ENCODE measurements at places on chromosomes 12 and 14.

- no peak for DNase-seq
Observed at GRCh38 chr12:14769466-14769968, 33.8 kb downstream of the WBP11 start.

GRCh38 chr14:75132382-75133086 is 5.7 kb upstream of the NEK9 start:
- no peak for DNase-seq

DNA sequence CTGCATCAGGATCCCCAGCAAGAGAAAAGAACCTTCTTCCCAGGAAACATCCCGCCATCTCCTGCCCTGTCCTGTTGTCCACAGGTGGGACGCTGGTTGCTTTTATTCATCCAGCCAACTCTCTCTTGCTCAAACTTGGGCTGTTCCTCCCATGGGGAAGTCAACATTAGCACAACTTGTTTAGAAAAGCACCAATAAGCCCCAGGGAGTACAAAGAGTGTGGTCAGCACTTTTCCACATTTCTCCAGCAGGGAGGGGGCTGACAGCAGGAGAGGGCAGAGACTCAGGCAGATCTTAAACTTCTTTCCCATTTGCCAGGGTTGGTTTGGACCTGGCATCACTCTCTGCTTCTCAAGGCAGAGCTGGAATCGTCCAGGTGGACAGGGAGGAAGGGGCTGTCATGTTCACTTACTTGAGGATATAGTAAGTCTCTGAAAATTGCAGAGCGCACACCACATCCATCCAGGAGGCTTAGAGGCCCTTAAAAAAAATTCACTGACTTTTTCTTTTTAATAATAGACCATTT is 74.9 kb downstream of the RBM19 start:
- DNase-seq: no peak

- peak; percentile 64 for DNase-seq
Observed at GRCh38 chr12:6788972-6789924, at the start of gene CD4. TSS of gene CD4 (plus strand) at chr12:6789528. CDS start at chr12:6800139, 10,611 bp downstream.

DNA sequence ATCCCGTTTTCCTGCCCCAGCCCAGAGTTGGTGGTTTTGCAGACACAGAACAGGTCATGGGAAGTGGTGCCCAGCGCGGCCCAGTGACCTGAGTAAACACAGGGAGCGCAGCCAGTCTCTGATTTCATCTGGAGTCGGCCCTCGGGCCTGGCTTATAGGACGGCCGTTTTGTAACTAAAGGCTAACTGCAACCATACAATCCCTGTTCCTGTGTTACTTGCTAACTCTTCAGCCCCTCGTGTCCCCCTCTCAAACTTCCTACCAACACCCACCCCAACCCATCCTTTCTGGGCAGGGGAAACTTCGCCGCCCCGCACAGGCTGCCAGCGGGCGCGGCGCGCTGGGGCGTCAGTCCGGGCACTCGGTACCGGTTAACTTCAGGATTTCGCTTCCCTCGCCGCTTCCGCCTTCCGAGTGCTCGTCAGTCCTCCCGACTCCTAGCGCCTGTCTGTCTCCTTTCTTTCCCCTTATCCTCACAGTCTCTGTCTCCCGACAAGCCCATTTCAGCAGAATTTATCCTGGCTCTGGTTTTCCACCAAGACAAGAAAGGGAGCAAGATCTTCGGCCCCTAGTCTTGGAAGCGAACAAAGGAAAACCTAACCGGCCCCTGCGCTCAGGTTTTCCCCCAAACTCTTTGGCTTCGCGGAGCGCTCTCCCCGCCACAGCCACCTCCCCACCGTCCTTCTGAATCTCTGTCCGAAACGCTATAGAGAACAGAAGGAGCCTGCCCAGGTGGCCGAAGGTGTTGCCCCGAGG is 2.0 kb downstream of the SIX1 start:
- peak; percentile 37 for DNase-seq

- DNase-seq: no peak
Observed at GRCh38 chr12:107331912-107332311, 238.6 kb upstream of the CRY1 start.

DNA sequence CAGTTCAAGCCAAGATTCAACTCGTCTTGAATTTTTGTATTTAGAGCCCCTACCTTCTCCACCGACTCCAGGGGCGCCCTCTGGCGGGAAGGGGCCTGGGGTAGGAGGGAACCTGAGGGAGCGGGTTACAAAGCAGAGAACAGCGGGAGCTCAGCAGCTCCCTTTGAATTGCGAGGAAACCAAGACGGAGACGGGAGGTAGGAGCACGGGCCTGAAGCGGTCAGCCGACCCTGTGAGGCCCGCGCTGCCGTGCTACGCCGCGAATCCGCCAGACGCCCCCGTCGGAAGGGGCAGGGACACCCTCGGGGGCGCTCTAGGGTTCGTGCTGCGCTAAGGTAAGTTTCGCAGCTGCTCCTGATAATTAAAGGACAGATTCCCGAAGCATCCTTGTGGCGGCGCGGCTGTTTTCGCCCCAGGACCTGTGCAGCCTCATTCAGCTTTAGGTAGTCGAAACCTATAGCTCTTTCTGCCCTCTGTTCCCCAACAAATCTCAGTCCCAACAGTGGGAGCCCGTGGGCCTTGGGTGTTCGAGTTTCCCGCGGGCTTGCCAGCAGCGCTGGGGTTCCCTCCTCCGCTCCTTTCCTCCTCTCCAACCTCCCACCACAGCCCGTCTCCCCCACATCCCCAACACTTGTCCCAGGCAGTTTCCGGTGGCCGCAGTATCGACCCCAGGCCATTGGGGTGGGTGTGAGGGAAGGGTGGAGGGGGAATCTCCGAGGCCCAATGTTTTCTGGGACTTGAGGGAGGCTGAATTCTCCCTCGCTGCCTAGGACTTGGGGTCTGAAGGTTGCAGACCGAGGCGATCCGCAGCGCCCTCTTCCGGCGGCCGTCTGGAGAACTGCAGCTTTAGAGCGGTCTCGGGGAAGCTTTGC is 5.1 kb upstream of the NKX2-1 start:
- no peak for DNase-seq

DNA sequence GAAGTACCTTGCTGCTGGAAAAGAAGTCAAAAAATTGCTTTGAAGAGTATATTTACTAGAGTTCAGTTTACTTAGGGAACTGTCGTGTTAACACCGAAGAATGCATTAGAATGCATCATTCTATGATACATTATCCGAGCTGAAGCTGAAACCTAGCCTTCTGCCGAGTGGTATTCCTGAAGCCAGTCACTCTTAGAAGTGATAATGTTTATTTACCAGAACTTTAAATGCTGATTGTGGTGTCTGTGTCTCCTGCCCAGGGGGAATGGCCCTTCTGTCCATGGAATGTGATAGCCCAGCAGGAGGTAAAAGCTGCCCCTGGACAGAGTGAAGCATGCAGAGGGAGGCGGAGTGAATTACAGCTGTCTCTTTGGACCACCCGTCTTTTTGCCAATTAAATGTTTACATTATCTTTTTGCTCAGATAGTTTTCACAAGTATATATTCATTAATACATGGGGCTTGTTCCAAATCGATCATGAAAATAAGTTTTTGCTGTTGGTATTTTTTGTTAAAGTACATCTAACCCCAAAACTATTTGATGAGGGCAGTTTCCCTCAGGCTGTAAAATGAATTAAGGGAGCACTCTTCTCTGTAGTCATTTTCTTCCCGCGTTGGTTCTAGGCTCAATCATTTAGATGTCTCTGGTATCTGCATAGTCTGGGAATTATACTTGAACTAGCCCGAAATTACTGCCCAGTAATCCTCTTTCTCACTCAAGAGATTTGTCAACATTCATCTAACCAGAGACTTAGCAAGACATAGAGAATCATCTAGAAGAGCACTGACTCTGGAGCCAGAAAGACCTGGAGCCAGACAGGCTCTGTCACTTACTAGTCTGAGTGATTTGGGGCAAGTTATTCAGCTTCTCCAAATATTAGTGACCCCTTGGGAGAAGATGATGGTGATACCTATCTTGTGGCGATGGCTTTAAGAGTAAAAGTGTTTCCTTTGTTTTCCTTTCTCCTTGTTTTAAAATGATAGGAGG is 147.6 kb downstream of the CRADD start:
- no peak for DNase-seq

DNA sequence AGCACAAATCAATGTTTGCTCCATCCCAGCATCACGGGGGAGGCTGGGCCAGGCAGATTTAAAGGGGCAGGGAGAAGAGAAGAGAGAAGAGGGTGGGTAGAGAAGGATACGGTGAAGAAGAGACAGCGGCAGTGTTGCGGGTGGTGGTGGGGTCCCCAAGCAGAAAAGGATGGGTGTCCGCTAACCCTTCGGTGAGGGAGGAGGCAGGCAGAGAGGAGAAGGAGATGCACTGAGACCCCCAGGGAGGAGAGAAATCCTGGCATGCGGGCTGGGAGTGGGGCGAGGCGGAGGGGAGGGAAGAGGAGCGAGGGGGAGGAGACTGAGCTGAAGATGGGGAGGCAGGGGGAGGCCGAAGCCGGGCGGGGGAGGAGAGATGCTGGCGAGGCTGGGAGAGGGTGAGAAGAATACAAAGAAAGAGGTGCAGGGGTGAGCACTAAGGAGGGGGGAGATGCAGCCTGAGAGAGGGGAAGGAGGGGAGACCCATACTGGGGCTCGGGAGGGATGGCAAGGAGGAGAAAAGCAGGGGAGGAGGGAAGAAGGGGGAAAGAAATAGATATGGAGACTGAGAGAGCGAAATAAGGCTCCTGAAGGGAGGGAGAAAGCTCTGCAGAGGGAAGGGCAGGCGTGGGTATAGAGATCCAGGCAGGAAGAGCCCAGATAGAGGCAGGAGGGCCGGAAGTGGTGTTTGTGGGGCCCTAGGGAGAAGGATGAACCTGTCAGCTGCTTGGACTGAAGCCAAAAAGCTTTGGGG is at the start of gene JPH4:
Gene JPH4, minus strand, starts transcription at position 231 of the 751 bp plus-strand sequence. CDS start 1,337 bp downstream, outside the sequence.
- no peak for DNase-seq

- peak; percentile 39 for DNase-seq
Observed at GRCh38 chr14:79369359-79370332, 841.7 kb downstream of the DIO2 start.

- no peak for DNase-seq
Observed at GRCh38 chr12:47652521-47653234, 53.2 kb downstream of the RPAP3 start.

DNA sequence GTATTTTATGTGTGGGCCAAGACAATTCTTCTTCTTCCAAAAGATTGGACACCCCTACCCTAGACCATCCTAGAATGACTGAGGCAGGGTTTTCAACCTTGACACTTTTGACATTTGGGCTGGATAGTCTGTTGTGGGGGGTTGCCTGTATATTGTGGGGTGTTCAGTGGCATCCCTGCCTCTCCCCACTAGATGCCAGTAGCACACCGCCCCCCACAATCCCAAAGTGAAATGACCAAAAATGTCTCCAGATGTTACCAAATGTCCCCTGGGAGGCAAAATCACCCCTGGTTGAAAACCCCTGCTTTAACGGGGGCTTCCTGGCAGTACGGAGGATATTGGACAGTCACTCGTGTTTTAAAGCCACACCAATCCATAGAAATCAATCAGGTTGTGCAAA is 219.6 kb downstream of the PHETA1 start:
- no peak for DNase-seq

DNA sequence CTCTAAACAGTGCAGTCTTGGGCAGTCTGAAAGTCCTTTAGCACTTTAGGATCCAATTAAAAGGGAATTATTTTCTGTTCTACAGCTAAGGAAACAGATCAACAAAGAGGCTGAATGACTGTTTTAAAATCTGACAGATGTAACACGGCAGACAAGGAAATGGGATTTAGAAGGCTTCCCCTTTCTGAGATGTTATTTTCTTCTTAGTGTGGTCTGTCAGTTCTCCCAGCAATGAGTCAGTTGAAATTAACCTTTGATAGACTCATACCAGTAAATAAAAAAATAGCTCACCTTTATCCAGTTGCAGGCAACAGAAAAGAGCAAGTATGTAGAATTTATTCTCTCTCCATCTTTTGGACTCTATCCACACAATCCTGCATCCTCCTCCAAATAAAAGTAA is 98.1 kb downstream of the NEDD1 start:
- DNase-seq: no peak

- no peak for DNase-seq
Observed at GRCh38 chr14:34824826-34825225, 50.3 kb downstream of the BAZ1A start.

DNA sequence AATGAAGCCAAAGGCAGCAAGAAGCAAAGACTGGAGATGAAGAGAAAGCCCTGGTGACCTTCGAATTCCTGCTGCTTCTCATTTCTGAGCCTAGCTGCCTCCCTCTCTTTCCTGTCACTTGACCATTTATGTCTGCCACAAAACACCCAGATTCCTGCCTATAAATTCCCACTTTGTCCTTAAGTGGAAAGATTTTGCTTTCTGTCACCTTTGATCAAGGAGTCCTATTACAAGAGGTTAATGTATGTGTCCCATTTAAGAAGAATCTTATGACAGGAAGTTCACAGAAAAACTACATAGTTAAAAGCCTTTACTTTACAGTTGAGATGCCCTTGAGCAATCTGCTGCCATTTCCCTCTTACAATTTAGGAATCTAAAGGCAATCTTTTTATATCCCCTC is 155.7 kb downstream of the GALC start:
- DNase-seq: no peak

GRCh38 chr12:90940872-90941499 is 14.0 kb downstream of the CCER1 start:
- no peak for DNase-seq

DNA sequence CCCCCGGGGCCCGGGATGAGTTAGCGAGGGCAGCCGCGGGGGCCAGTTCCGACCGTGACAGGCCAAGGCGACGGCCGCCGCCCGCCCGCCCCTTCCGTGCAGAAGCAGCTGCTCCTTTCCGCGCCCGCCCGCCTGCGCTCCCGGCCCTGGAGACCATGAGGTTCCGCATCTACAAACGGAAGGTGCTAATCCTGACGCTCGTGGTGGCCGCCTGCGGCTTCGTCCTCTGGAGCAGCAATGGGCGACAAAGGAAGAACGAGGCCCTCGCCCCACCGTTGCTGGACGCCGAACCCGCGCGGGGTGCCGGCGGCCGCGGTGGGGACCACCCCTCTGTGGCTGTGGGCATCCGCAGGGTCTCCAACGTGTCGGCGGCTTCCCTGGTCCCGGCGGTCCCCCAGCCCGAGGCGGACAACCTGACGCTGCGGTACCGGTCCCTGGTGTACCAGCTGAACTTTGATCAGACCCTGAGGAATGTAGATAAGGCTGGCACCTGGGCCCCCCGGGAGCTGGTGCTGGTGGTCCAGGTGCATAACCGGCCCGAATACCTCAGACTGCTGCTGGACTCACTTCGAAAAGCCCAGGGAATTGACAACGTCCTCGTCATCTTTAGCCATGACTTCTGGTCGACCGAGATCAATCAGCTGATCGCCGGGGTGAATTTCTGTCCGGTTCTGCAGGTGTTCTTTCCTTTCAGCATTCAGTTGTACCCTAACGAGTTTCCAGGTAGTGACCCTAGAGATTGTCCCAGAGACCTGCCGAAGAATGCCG is 699 bp downstream of the MGAT2 start:
- peak; percentile 64 for DNase-seq

DNA sequence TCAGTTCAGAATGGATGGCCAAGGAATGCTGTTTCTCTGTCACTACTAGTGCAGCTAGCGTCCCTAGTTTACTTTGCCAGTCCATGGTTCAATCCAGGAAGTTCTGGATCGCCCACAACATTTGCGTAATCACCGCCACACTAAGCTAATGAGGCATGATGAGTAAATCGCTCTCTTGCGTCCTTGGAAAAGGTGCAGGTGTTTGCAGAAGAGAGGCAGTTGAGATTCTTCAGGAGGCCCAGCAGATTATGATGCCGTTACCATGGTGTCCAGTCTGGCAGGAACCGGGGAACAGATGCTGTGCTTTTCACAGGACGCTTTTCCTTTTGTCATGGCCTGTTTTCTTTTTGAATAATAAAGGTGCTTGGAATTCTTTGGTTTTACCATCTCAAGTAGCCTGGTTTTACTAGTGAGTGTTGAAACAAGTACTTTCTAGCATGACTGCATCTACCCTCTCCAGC is 9.0 kb downstream of the TPH2 start:
- DNase-seq: no peak

- no peak for DNase-seq
Observed at GRCh38 chr12:121333747-121334146, 18.5 kb downstream of the ANAPC5 start.

All from left colon (tissue), 2 donors.